CD8-positive, alpha-beta T cell (primary cell): ENCODE measurements at places on chromosomes 2 and 18.

DNA sequence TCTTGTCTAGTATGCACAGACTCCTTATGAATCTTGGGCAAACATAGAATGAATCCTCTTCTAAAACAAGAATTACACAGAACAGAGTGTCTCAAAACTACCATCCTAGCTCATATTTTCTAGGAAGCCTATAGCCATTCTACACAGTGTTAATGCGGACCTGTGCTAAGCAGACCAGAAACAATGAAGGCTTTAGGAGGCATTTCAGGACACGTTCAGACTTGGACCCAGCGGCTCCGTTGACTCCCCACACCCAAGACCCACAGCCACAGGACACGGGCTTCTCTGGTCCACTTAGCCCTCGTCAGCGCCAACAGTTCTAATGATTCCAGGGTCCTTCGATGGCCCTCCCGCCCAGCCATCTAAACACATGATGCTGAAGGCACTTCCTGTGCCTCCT is 182.2 kb downstream of the BCL11A start:
- DNase-seq: no peak

DNA sequence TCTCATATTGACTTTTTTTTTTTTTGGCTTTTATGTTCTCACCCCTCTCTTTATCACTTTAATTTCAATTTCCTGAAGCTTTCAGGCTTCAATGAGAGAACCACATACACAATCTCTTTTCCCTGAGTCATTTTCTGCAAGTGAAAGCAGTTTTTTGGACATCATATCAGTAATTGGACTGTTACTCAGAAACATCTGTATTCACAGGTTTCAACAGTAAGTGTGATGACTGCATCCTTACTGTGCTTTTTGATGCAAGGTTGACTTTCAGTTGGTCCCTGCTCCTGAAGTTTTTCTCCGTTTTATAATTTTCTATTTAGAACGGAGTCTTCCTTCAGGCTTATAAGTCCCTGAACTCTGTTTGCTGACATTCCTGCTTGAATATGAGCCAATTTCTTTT is 70.5 kb upstream of the CCBE1 start:
- DNase-seq: no peak

DNA sequence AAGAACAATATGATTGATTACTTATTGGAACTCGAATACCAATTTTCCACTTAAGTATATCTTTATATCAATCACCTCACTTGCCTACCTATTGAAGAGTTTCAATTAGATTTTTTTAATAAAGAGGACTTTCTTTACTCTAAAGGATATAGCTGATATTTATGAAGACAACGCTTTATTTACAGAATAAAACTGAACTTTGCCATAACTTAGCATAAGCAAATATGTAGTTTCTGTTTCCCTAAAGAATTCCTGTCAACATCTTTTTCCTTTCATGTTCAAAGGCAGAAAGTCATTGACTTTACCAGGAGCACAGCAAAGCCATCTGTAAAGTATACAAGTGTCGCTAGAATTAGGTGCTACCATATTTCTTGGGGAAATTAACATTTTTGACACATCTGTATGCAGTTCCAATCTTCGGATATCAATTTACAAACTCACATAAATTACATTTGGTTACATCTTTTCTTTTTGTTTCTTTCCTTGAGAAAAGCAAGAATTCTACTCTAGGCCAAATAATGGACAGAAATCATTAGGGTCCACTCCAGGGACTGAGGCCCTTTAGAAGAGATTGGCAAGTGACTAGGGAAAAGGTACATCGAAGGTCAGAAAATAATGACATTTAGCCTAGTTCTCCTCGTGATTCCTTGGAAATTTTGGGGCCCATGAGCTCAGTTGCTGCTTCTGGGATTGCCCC is 7.5 kb upstream of the SCN1A start:
- DNase-seq: no peak

GRCh38 chr18:44887227-44887631 is 206.5 kb downstream of the SETBP1 start:
- no peak for DNase-seq

GRCh38 chr18:74503137-74503536 is 7.0 kb downstream of the CNDP2 start:
- no peak for DNase-seq

GRCh38 chr2:133802409-133803039 is 234.3 kb upstream of the NCKAP5 start:
- no peak for DNase-seq

- DNase-seq: no peak
Observed at GRCh38 chr2:13919981-13920382, 712.5 kb upstream of the LRATD1 start.

DNA sequence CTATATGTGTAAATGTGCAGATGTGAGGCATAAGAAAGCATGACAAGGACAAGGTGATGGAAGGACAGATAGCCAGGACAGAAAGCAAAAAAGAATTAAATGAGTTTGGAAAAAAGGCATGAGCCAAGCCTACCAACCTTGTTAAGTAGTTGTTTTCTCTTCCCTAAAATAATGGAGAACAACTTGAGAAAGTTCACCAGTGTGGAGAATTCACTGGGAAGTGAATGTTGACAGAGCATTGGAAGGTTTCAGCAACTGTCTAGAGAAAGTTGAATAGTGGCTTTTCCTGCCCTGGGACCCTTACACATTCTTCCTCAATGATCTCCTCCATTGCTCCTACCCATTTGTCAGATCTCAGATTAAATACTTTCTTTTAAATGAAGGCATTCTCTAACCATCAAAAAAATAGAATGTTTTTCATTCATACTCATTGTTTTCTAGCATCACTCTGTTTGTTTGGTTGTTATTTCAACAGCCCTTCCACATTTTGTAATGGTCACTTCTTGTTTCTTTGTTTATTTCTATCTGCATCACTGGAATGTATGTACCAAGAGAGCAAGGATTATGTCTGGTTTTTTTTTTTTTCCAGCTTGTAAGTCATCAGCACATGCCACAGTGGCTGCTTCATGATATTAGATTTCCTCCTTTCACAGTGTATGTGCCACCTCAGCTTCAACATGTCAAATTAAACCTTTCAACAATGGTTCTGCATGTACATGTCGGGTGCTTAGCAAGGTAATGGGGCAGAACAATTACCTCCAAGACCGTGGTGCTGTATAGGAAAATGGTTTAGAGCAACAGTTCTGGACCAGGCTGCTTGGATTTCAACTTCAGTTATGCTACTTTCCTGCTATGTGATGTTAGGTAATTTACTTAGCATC is 586.0 kb upstream of the VRK2 start:
- no peak for DNase-seq

DNA sequence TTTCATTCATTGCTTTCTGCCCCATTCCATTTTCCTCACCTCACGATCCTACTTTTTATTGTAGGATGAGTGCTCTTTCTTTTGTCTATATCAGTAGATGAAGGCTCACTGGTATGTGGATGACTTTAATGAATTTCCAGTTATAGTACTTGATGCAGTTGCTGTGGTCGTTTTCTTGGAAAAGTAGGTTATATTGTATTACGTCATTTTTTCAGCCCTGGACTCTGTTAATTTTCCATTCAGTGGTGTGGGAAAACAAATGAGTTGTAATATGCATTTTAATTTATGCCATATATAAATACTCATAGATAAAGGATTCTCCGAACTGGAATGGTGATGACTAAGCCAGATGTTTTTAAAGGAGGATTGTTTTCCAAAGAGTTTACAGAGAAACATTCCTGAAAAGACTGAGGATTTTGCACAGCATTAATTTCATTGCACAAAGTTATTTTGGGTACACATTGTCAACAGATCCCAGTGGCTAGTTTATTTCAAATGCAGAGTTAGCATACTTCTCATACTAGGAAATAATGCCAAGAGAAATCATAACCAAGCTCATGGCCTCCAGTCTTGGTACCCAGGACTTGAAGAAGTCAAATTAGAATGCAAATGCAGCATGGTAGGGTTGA is 189.7 kb downstream of the PAX3 start:
- no peak for DNase-seq

DNA sequence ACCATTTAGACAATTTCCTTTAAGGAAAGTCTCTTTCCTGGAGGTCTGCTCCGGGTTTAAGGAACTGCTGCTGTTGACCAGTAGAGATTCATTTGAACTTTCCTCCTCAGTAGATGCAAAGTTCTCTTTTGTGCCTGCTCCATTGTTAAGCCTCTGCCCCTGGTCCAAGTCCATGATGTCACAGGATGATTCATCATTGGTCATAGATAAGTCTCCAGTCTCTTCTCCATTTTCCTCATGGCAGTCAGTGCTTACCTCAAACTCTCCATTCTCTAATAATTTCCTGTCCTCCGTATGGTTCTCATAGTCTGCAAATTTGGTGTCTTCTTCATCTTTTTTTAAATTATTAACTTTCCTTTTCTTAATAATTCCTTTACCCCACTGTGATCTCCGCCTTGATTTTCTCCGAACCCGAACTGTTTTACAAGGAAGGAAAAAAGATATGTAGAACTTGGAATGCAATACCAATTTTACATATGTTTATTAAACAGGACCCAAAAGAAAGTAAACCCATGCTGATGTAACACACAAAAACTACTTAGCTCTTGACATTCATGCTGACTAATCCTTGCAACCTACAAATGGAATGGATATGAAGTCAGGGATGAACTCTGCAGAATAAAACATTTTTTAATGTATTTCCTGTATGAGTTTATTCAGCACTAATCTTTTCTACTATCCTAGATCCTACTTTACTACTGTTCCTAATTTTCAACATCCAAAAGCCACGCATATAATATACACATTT is 169.1 kb downstream of the ATAD2B start:
- no peak for DNase-seq

GRCh38 chr18:65628390-65628789 is 122.4 kb upstream of the CDH7 start:
- DNase-seq: no peak

GRCh38 chr2:43399515-43400264 is 173.3 kb upstream of the ZFP36L2 start:
- no peak for DNase-seq

DNA sequence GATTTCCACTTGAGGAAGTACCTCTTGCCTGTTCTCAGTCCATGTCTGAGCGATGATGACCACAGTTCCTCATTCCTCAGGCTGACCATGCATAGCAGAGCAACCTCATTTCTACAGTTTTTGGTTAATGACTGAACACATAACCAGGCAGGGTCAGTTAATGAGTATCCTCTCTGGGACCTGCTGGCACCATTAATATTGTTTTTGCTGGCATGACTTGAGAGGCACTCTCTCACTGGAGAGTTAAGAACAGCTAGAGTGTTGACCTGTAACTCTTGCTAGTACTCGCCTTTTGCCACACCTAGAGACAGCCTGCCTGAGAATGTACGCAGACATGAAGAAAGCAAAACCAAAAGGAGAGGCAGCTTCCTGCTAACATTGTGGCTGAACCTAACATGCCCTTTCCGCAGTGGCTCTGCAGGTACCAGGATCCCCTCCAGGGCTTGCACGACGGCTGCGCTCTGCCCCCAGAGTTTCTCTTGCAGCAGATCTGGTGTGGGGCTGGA is 23.9 kb downstream of the PECR start:
- DNase-seq: peak; percentile 80

GRCh38 chr2:191051825-191052778 is 38.1 kb upstream of the STAT1 start:
- DNase-seq: no peak

DNA sequence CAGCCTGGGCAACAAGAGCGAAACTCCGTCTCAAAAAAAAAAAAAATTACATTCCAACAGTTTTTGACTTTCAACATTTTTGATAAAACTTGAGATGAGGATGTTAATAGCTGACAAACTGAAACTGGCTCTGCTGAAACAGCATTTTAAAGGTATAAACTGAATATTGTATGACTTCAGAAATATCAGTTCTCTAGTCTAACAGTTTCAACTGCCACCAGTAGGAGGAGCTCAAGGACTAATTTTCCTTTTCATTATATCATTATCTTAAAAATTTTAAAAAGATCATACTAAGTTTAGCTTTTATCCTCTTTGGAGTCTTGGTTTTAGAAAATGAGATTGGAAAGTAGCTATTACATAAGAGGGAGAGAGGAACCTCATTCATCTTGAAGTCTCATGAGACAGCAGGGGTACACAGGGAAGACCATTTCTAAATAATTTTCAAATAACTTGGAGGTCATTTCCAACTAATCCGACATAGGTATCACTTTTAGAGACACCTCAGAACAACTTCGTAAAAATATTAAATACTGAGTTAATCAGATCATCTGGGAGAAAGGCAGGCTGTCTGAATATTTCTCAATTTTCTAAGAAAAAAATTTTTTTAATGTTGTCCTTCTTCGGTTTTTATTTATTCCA is 37.6 kb upstream of the MCM6 start:
- DNase-seq: peak; percentile 65

- no peak for DNase-seq
Observed at GRCh38 chr18:57397440-57398132, 37.6 kb upstream of the ONECUT2 start.

DNA sequence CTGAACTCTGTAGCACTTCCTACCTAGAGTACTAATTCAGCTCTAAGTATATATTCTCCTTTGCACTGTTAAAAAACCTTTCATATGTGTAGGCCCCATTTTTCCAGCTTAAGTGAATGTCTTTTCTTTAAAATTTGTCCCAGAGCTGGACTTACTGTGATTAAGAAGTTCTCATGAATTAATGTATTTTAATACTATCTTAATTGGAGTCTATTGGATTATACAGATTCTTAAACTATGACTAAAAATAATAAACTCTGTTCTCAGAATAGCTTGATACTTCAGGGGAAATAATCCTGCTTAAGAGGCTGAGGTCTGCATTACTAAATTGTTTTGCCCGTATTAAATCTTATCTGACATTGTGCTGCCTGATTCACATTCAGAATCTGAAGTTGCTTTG is 223.3 kb downstream of the RIT2 start:
- no peak for DNase-seq

GRCh38 chr18:57210716-57211411 is 64.0 kb downstream of the BOD1L2 start:
- no peak for DNase-seq

DNA sequence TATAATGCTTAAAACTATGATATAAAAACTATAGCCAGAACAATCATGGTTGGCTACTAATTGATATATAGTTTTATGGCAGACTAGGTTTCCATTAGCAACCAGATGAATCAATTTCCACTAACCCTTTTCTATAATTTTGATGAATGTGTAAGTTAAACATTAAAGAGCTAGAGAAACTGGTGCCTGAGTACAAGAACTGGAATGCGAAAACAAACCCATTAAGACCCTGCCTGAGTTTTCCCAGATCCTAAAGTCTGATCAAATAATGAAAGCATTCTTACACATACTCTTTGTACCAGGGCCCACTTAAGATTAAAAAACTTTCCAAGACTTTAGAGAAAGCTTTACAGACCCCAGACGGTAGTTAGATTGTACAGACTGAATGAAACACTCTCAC is 21.3 kb downstream of the MRPL19 start:
- DNase-seq: no peak

DNA sequence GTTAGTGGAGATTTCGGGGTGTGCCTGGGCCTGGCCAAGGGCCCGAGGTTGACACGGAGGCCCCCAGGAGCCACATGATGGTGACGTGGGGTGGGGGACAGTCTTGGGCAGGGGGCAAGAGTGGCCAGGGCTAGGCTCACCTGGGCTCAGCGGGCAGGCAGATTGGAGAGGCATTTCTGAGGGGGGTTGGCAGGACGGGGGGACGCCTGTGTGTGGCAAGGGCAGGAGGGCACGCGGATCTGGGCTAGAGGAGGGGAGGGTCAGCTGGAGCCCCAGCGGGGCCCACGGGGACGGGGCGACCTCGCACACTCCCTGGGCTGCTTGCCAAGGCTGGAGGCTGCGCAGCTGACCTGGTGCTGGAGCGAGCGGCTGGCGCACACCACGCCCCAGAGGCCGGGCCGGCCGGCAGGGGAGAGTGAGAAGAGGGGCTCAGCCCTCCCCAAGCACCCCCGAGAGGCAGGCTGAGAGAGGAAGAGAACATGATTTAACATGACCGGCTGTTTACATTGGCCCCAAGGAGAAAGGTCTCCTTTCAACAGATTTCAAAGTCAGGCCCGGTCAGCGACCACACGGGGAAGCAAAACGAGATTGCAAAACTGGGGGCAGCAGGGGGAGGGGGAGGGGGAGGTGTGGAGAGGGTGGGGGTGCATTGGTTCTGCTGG is 38.0 kb upstream of the SNED1 start:
- no peak for DNase-seq
